ENCODE measurements at places on chromosomes 2 and 18. TPM values are rescaled to one million over a fixed set of nuclear protein-coding genes. Genes with fewer than 3 reads are reported as not detected.

PXDN gene
- 134 TPM for polyA plus RNA-seq

NCK2 gene
- polyA plus RNA-seq = 64.1 TPM

RBKS gene
- 0.95 TPM for polyA plus RNA-seq

STK39 gene
- 18.6 TPM for polyA plus RNA-seq

LRP1B gene
- 1.7 TPM for polyA plus RNA-seq

KCTD1 gene
- 4.3 TPM for polyA plus RNA-seq

MDH1B gene
- polyA plus RNA-seq = 0.46 TPM

ROCK2 gene
- 49.3 TPM for polyA plus RNA-seq

EMILIN1 gene
- polyA plus RNA-seq = 45.1 TPM

RAB17 gene
- 1.4 TPM for polyA plus RNA-seq

PFN4 gene
- polyA plus RNA-seq = 1.4 TPM

PLCD4 gene
- polyA plus RNA-seq = 27.3 TPM

DUSP19 gene
- 2.1 TPM for polyA plus RNA-seq

CCDC68 gene
- 0.29 TPM for polyA plus RNA-seq

DIS3L2 gene
- polyA plus RNA-seq = 22.9 TPM

IFT172 gene
- polyA plus RNA-seq = 12.8 TPM

PLA2R1 gene
- 1.6 TPM for polyA plus RNA-seq

TUBA3E gene
- 0.15 TPM for polyA plus RNA-seq

CCDC148 gene
- polyA plus RNA-seq = 0.58 TPM

GPBAR1 gene
- 2.0 TPM for polyA plus RNA-seq

KATNAL2 gene
- 5.5 TPM for polyA plus RNA-seq

SERPINB4 gene
- polyA plus RNA-seq = 0.18 TPM

PDE11A gene
- polyA plus RNA-seq = 0.64 TPM

IL18R1 gene
- 0.72 TPM for polyA plus RNA-seq

CRYGC gene
- not detected for polyA plus RNA-seq

STON1 gene
- polyA plus RNA-seq = 8.9 TPM

DPP10 gene
- polyA plus RNA-seq = 0.50 TPM

C2orf78 gene
- not detected for polyA plus RNA-seq

FLACC1 gene
- polyA plus RNA-seq = 1.7 TPM

GLI2 gene
- polyA plus RNA-seq = 10.6 TPM

AQP4 gene
- 0.46 TPM for polyA plus RNA-seq

GAD1 gene
- polyA plus RNA-seq = 0.88 TPM

UGT1A5 gene
- polyA plus RNA-seq = not detected

CCDC142 gene
- polyA plus RNA-seq = 11.4 TPM

ANKRD30B gene
- polyA plus RNA-seq = 0.07 TPM

ABCG5 gene
- polyA plus RNA-seq = not detected

GALR1 gene
- polyA plus RNA-seq = 0.03 TPM

FOXI3 gene
- polyA plus RNA-seq = not detected

RGPD4 gene
- not detected for polyA plus RNA-seq

LRRTM1 gene
- 0.16 TPM for polyA plus RNA-seq

TMEM37 gene
- polyA plus RNA-seq = 7.1 TPM

GKN2 gene
- 0.11 TPM for polyA plus RNA-seq

LTBP1 gene
- 52.1 TPM for polyA plus RNA-seq

HRH4 gene
- 0.14 TPM for polyA plus RNA-seq

CDKL4 gene
- 0.42 TPM for polyA plus RNA-seq

IL1RN gene
- 0.90 TPM for polyA plus RNA-seq

DSG4 gene
- not detected for polyA plus RNA-seq

FKBP7 gene
- polyA plus RNA-seq = 49.2 TPM

CYS1 gene
- 5.3 TPM for polyA plus RNA-seq

FBLN7 gene
- polyA plus RNA-seq = 15.4 TPM

Measured in muscle of back (tissue), 13 donors.